ENCODE measurements at places on chromosomes 2 and 18.

- DNase-seq, result no peak
Measured at GRCh38 chr18:78659748-78660147, 319.9 kb upstream of the SALL3 start.

GRCh38 chr2:136356125-136357006 is 238.4 kb upstream of the CXCR4 start:
- no peak for DNase-seq

DNA sequence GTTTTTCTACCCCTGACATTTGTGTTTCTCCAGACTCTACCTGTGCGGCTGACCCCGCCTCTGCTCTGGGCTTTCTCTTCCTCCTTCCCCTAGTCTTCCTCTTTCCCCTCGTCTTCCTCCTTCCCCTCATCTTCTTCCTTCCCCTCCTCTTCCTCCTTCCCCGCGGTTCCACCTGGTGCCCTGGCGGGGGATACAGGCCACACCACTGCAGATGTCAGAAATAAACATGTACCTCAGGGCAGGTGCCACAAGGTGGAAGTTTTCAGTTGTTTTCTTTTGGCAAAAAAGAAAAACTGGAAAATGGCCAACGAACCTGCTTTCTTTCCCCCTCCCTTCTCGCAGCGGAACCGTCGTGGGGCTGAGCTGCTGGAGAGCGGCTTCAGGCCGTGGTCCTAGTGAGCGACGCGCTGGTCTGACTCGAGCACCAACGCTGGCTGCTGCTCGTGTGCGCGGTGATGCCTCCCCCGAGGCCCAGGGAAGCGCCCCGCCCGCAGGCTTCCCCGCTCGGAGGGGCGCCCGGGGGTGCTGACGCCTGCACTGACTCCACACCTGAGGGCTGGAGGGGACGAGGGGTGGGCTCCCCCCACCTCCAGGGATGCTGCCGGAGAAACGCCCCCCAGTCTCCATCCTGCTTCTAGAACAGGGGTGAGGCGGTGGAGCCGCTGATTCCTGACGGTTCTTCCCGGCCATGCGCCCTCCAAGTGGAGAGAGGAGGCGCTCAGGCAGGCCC is 83.7 kb upstream of the ZNF516 start:
- DNase-seq, result no peak

DNA sequence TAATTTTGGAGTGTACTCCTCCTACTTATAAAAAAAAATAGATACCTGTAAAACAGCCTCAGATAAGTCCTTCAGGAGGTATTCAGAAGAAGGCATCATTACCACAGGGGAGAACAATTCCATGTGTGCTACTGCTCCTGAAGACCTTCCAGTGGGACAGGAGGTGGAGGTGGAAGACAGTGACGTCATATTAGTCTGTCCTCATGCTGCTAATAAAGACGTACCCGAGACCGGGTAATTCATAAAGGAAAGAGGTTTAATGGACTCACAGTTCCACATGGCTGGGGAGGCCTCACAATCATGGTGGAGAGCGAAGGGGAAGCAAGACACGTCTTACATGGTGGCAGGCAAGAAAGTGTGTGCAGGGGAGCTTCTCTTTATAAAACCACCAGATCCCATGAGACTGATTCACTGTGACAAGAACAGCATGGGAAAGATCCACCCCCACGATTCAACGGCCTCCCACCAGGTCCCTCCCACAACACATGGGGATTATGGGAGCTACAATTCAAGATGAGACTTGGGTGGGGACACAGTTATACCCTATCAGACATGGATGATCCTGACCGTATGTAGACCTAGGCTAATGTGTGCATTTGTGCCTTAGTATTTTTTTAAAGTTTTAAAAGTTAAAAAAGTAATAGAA is 98.4 kb downstream of the NDUFA10 start:
- no peak for DNase-seq

GRCh38 chr2:160105366-160105765 is 43.0 kb upstream of the PLA2R1 start:
- no peak for DNase-seq

DNA sequence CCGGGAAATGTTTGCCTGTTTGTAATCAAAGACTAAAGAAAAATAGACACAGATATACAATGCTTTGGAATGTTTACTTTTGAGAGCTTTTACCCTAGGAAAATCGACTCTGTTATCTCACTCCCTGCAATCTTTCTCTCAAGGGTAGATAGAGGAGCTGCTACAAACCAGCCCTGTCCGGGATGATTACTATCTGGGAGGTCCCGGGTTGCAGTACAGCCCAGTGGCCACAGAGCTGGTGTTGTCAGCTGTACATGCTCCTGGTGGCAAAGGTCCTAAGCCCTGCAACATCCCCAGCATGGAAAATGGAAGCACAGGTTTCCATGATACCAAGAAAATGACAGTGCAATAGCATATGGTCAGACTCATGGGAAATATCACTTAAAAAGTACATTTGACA is 570.5 kb upstream of the SOX11 start:
- no peak for DNase-seq

DNA sequence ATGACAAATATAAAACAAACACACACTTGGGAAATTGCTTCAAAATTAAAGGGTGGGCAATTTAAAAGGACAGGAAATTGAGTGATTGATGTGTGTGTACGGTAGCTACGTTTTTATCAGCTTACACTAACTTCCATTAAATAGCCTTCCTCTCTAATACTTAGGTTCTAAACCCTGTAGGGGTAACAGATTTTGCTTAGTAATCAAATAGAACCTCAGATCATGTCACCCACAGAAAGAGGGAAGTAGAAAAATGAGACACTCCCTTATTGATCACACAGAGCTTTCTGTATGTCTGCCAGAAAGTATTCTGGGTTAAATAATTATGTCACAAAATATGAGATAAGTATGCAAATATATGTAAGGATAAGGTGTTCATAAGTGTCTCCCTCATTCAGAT is 93.3 kb downstream of the ICA1L start:
- no peak for DNase-seq

DNA sequence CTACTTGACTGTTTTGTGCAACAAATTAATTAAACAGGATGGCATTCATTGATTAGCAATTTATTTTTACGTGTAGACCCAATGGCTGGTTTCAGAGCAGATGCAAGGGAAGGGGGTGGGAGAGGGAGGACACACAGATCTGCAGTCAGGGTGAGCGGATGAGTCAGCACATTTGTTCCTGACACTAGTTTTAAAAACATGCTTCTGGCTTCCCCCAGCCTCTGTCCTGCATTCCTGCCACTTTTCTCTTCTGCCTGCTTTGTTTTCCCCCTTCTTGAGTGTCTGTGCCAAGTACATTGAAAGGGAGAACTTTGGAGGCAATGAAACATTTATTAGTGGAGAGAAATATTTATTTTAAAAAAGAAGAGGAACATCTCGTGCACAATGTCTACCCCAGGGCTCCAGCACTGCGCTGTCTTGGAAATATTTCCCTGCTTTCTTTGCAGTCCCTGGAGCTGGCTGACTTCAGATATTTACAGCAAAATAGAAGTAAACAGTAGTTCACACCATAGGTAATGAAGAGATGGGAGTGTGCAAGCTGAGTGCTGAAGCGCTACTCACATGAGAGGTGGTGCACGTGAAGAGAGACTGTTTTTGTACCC is 52.2 kb downstream of the NRP2 start:
- peak; percentile 61 for DNase-seq

DNA sequence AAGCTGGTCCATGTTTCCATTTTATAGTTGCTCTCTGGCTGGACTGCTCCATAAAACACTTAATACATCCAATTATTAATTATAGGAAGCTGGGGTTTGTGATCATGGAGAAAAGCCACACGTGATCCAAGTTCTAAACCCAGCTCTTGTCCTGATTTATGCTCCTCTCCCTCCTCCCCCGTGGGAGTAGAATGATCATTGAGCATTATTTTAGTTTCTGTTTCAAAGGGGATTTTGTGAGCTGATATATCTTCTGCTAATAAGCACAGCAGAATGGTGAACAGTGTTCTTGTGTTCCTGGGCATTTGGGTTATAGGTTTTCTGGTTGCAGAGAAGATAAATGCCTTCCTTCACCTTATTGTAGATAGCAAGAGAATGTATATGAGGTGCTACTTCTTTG is 135.7 kb upstream of the TMEM200C start:
- DNase-seq, result no peak

DNA sequence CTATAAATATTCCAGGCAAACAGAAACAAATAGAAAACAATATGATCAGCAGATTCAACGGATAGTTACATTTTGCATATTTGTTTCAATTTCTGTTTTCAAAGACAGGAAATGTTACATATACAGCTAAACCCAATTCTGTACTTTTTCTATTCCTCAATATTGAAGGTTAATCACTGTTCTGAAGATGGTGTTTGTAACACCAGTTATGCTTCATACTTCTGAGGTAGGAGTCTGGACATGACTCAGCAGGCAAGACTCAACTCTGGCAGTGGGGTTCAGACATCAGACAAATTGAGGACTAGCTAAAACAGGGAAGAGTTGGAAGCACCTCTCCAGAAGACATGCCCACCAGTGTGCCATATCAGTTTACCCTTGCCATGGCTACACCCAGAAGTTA is 16.6 kb downstream of the SERPINB13 start:
- DNase-seq, result peak; percentile 2

All from kidney epithelial cell (primary cell).